ENCODE measurements at places on chromosomes 2 and 18.

DNA sequence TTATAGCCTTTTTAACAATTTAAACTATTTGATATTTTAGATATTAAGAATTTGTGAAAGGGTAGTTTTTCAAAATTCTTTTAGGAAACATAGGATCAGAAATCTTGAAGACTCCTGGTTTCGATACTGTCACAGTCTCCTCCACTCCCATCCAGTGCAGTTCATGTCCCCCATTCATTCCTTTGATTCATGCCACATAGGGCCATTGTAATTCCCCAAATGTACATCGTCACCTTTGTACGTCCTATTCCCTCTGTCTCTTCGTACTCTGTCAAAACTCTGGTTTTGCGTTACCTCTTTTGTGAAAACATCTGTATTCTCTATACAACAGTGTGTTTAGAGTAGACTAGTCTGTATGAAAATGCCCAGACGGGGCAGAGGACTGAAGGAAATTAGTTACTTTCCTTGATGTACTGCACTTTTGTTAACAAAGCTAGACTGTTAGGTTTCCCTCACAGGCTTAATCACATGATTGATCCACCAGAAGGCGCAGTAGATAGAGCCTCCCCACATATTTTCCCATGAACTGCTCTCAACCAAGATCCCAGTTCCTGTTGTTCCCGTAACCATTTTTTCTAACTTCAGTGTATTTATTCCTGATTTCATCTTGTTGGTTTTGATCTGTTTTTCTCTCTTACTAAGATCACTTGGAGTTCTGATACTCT, 2.5 kb downstream of the MRPL35 start:
- no peak for DNase-seq

GRCh38 chr2:107627926-107628325, 198.8 kb upstream of the RGPD4 start:
- DNase-seq, result no peak

- no peak for DNase-seq
Measured at GRCh38 chr2:240155048-240155744, 14.7 kb upstream of the OTOS start.

GRCh38 chr2:237291138-237291792, 122.7 kb downstream of the COL6A3 start:
- peak; percentile 93 for DNase-seq

DNA sequence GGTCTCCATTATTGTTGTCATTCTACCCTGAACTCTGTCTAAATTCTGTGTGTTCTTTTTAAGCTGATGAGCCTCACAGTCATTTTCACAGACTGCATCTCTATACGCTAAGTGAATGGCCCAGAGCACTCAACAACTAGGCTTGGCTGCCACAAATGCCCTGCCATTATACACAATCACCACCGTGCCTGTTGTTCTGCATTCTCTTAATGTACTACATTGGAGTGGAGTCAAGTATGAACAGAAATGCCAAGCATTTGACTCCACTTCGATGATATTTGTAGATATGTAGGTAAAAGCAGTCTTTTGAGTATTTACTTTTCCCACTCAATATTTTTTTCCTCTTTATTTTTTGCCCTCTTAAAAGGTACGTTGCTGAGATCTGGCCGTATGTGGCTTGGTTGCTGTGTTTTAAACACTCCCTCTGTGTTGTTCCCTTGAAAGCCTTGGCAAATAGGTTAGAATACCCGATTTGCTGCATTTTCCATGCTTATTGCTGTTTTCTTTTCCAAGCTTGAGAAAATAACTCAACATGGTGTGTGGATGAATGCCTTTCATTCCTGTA, 36.2 kb upstream of the TMEFF2 start:
- no peak for DNase-seq

- peak; percentile 75 for DNase-seq
Measured at GRCh38 chr2:155633887-155634570, 698.5 kb downstream of the NR4A2 start.

- DNase-seq, result peak; percentile 94
Measured at GRCh38 chr2:16625201-16625729, 40.4 kb downstream of the CYRIA start.

GRCh38 chr2:165348441-165348840, 109.2 kb downstream of the SCN2A start:
- no peak for DNase-seq

DNA sequence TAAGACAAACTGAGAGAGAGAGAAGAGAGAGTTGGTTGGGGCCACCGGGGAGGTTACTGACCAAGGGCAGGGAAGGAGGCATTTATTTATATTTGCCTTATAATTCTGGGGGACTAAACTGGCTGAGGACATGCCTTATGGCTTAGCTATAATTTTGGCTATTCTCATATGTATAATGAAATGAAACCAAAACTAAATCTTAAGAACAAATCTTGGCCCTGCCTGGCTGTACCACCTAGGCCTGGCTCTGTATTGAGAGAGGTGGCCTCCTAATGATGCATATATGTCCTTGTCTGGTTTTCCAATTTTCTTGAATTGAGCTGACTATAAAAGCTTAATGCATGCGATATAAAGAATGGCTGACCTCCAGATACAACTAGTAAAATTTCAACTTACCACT, 3.5 kb upstream of the PPP1CB start:
- no peak for DNase-seq

DNA sequence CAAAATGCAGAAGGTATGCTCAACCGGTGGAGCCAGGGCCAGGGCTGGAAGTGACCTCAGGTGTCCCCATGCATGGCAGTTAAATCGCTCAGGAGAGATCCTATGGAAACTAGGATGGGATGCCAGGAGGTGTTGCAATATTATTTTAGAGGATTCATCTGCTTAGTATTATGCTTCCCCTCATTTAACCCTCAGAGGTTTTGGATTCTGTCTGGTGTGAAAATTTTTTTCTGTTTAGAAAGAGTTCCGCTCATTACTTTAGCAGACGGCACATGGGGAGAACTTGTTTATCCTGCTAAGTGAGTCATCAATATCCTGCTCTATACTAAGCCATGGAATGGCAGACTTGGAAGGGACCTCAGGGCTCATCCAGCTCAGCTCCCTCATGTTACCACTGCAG, 42.5 kb downstream of the TRIB2 start:
- DNase-seq, result no peak

GRCh38 chr2:236777408-236777807, 207.8 kb downstream of the ACKR3 start:
- no peak for DNase-seq

All from suppressor macrophage (primary cell).